Fibroblast of lung (primary cell): ENCODE measurements at places on chromosomes 2 and 18.

DNA sequence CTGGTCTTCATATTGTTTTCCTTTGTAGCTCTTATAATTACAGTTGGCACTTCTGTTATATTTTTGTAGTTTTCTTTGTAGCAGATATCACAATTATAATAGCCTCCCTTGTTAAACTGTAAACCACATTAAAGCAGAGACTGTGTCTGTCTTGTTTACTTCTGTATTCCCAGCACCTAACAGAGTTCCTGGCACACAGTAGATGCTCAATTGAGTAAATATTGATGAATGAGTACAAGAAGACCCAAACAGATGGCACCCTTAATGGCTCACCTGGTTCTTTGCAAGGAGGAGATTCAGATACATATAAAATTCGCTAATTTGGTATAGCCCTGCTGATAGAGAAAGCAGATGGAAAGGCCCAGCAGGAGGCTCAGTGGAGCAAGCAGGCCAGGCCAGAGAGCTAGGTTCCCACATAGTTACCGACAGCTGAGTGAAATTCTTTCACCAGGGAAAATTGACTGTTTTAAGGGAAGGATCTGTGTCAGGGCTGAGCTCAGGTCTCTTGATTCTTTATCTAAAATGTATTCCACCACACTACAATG, 120.1 kb downstream of the NUP35 start:
- DNase-seq = no peak

- peak; percentile 56 for DNase-seq
These were observed 10.1 kb downstream of the EXOC6B start for GRCh38 chr2:72815655-72816278.

GRCh38 chr2:154992826-154993225, 294.3 kb downstream of the KCNJ3 start:
- DNase-seq = no peak

DNA sequence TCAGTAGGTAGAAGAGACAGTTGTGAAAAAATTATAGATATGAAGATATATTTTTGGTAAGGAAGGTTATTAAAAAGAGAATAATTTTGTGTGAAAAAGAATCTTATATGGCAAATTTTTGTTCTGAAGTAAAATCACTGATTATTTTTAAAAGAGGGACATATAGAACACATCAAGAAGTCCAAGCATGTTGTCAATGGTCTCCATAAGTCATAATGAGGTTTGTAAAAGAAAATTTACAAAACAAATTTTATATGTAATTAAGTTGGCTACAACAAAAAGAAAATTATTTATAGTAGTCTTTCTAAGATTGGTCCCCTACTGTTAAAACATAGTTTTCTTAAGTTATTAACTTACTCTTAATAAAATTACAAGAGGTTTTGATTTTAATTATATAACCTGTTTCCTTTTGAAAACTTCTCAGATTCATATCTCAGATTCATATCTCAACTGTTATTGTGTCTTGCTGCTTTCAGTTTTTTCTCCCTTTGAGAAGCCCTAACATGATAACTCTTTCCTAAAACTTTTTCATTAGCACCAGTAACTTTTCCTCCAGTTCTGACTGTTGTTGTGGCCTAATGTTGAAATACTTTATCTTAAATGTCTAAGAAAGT, 81.2 kb downstream of the SH3YL1 start:
- no peak for DNase-seq

DNA sequence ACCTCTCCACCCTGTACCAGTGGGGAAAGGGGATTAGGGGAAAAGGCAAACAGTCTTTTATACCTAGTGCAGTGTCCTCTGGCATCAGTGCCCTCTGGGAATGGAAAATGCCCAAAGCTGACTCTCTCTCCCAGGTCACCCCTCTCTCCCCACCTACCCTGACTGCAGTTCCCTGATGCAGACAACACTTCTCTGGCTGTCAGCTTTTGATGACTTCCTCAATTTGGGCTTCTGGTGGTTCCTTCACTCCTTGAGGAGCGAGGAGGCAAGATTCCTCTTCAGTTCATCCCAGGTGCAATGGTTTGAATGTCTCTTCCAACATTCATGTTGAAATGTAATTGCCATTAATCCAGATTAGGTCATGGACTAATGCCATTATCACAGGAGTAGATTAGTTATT, 19.7 kb upstream of the PPM1B start:
- DNase-seq = no peak
